Adrenal gland (tissue), 19 donors: ENCODE measurements at places on chromosomes 11 and 22.
A peak's percentile ranks its signal among the peaks of the same experiment; 100 is the strongest.

- no peak for DNase-seq
Measured at GRCh38 chr22:43892183-43892894, 526 bp upstream of the PNPLA5 start.

- peak; percentile 53 for DNase-seq
Measured at GRCh38 chr22:31282748-31283468, 9.4 kb downstream of the PIK3IP1 start.

- peak; percentile 24 for DNase-seq
Measured at GRCh38 chr22:36729321-36729720, 25.8 kb upstream of the CACNG2 start.

DNA sequence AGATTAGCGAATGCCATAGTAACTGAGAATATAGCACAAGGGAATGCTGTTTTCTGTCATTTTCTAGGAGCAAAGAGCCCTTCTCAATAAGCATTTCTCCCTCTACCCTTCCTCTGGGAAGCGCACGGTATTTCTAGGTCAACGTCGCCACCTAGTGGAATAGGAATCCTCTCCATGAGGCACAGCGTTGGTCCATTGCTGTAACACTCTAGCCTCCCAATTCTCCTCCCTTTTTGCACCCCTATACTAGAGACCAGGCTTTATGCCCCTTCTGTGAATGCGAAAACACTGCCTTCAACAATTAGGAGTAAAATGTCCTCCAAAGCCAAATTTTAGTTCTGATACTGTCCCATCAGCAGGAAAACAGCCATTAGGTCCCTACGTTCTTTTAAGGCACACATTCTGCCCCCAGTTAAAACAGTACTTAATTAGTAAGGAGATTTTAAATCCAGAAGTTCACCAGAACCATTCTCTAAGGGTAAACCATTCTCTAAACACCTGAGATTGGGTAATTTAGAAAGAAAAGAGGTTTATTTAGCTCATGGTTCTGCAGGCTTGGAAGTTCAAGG, 12.8 kb upstream of the HYLS1 start:
- peak; percentile 65 for DNase-seq

- DNase-seq = no peak
Measured at GRCh38 chr11:1090600-1091331, 16.1 kb downstream of the MUC2 start.

DNA sequence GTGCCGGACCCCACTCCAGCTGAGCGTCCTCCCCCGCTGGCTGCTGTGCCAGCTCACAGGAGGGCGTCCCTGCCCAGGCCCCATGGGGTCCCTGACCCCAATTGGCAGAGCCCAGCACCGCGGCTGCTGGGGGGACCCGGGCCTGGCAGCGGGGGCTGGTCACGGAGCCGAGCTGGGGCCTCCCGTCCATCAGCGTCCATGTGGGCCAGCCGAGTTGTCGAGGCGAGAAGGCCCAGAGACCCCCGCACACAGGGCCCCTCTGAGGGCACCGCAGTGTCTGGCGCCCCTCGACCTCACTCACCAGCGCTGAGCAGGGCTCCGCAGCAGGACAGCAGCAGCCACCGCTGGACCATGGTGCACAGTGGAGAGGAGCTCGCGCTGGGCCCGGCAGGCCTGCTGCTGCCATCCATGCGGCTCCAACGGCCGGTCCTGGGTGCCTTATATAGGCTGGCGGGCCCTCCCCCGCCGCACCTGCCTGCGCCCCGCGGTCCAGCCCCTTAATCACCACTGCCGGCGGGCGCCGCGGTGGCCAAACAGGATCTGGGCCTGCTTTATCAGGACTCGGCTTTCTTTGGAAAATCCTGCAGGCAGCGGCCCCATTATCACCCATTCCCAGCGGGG, at the start of gene MUC6:
TSS of gene MUC6 (minus strand) at position 416 of the 621 bp plus-strand sequence. CDS start at position 353, 63 bp downstream.
- no peak for DNase-seq

DNA sequence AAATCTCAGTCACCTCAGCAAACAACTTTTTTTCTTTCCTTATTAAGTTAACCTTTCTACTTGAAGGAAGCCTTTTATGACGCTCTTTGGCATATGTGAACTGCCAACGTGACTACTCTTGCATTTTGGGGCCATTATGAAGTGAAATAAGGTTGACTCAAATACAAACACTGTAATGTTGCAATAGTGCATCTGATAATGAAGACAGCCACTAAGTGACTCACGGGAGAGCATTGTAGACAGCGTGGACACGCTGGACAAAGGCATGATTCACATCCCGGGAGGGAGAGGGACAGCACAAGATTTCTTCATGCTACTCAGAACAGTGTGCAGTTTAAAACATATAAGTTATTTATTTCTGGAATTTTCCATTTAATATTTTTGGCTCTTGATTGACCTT, 560.8 kb downstream of the ETS1 start:
- DNase-seq = peak; percentile 75

DNA sequence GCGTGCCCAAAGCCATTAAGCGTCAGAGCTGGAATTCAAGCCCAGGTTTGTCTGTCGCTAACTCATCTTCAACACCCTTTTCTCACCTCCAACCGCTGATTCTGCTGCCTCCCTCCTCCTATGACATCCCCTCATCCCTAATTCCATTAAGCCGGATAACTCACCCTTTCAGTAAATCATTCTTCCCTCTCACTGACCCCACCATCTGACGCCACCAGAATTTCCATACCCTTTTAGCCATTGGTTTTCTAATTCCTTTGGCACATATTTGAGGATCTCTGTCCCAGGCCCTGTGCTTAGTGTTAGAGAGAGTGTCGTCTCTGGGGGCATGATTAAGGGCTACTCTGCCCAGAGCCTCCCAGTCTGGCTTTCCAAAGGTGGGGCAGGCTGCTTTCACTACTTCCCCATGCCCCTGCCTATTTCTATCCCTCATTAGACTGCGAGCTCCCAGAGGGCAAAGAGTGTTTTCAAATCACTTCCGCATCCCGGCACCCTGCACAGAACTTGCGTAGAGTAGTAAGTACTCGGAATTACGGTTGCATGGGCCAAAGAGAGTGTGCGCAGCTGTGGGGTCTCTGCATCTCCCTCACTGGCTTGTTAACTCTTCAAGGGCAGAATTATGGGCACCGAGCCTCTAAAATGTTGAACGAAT, 3.9 kb downstream of the KLHL35 start:
- DNase-seq = no peak
